Neural crest cell (in vitro differentiated cells): ENCODE measurements at places on chromosomes 12 and 14.

DNA sequence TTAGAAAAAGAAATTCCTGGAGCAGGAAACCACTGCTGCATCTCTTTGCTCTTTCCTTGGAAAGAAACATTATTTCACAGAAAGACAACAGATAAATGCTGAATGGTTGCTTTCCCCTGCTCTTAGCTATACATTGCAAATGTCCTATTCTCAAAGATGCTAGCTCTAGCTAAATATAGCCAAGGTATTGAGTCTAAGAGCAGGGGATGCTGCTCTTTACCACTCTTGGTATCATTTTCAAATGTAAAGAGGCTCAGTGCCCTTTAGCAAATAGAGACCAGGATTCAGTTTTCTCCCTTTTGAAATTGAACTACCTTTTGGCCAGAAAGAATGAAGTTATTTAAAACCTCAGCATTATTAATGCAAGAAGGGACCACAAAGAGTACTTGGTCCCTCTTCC is 104.0 kb upstream of the FUT8 start:
- no peak for DNase-seq

DNA sequence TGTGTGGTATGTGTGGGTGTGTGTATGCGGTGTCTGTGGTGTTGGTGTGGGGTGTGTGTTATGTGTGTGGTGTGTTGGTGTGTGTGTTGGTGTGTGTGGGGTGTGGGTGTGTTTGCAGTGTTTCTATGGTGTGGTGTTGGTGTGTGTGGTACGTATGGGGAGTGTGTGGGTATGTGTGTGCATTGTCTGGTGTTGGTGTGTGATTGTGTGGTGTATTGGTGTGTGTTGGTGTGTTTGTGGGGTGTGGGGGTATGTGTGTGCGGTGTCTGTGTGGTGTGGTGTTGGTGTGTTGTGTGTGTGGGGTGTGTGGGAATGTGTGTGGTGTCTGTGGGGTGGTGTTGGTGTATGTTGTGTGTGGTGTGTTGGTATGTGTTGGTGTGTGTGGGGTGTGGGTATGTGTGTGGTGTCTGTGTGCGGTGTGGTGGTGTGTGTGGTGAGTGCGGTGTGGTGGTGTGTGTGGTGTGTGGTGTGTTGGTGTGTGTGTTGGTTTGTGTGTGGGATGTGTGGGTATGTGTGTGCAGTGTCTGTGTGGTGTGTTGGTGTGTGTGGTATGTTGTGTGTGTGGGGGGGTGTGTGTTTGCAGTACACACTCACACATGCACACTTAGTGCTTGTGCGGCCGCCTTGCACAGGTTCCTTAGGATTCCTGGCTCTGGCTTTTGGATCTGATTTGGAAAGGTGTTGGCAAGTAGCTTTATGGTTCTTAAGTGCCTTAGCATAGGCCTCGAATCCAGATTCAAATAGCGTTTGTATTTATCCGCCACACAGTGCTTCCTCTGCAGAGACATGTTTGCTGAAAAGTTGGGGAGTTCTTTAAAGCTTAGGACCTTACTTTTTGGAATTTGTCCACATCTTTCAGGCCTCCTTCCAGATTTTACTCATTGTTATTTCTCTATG is 16.4 kb downstream of the MLXIP start:
- no peak for DNase-seq

DNA sequence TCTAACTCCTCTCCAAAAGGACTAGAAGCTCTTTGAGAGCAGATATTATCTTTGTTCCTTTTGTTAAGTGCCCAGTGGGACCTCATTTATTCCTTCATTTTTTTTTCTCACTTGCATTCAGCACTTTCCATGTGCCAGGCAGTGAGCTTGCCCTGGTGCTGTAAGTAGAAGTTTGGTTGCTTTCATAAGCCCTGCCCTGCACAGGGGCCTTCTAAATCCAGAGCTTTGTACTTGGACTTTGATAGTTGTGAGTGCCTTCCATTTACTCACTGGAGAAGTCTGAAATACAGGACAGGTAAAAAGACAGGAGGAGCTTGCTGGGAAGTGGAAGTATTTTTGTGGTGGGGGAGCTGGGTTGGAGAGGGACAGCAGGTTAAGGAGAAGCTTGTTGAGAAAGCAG is 56.7 kb upstream of the PTCSC3 start:
- DNase-seq: no peak

- no peak for DNase-seq
Measured at GRCh38 chr12:111288771-111289170, 80.1 kb downstream of the PHETA1 start.
